Stomach (tissue), 19 donors: ENCODE measurements at places on chromosomes 5 and 9. TPM values are rescaled to one million over a fixed set of nuclear protein-coding genes. Genes with fewer than 3 reads are reported as not detected.

Gene CNTFR
- 3.5 TPM for total RNA-seq

GRCh38 chr5:116546033-116546742 is 28.4 kb downstream of the SEMA6A start:
- no peak for DNase-seq

DNA sequence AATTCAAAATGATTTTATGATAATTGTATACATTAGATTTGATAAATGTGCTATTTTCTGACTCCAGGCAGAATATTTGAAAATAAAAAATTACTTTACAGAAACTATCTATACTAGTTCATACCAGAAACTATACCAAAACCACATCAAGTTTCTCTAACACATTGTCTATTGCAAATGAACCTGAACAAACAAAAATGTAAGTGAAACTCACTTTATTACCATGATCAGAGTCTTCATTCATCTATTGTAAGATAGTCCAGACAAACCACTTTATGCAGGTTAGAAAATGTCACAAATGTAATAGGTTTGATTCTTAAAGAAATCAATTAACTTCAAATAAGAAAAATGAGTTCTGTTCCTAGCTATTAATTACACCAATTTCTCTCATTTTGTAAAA is 99.4 kb downstream of the OXCT1 start:
- no peak for DNase-seq

DNA sequence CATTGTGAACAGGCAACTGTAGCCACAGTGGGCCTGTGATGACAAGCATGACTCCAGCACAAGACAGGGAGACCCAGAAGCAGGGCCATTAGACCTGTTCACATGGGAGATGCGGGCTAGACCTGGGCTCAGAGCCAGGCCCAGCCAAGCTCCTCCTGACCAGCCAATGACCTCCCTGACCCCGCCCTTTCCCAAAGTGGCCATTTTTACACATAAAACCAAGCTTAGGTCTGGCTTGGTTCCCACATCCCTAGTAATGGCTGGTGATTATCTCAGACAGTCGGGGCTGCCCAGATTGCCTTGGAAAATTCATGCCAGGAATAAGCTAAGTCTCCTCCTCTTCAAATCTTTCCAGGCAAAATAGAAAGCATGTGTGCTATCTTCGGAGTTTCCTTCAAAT is 94.1 kb downstream of the FRMD3 start:
- no peak for DNase-seq

GRCh38 chr9:1535599-1535998 is 479.5 kb upstream of the SMARCA2 start:
- no peak for DNase-seq

DNA sequence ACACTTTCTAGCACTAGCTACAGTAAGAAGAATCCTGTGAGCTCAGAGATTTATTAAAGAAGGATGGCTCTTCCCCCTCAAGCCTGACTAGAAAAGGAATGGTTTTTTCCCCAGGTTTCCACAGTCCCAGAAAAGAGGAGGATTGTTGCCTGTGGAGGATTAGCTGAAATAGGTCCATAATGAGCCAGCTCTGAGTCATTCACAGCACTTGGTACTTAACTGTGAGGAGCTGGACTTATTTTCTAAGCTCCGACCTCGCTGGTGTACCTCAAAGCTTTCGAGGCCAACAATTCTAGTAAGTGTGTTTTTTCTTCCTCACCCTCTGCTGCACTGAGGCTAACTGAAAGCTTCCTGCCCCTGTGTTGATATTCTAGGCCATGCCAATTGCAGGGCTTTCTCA is 222.5 kb upstream of the IL12B start:
- no peak for DNase-seq
